GM23248 (cell line): ENCODE measurements at places on chromosomes 1 and 21.

DNA sequence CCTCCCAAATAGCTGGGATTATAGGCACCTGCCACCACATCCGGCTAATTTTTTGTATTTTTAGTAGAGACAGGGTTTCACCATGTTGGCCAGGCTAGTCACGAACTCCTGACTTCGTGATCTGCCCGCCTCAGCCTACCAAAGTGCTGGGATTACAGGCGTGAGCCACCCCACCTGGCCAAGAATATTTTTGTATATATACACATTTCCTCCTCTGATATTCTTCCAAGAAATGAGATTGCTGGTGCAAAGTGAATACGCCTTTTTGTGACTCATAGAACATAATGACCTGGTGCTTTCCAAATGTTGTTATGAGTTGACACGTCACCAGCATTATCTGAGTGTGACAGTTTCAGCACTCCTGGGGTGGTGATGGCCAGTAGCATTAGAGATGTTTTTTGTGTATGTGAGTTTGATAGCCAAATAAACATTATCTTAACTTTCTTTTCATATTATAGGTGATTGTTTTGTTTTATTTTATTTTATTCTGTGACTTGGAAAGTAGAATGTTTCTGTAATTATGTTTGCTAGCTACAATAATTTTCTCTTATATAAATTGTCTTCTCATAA, 54.9 kb downstream of the KCNK1 start:
- peak; percentile 89 for DNase-seq

GRCh38 chr1:248775441-248775840, 19.9 kb upstream of the LYPD8 start:
- DNase-seq = no peak

GRCh38 chr1:2372551-2373490, 18.5 kb downstream of the MORN1 start:
- DNase-seq = no peak

DNA sequence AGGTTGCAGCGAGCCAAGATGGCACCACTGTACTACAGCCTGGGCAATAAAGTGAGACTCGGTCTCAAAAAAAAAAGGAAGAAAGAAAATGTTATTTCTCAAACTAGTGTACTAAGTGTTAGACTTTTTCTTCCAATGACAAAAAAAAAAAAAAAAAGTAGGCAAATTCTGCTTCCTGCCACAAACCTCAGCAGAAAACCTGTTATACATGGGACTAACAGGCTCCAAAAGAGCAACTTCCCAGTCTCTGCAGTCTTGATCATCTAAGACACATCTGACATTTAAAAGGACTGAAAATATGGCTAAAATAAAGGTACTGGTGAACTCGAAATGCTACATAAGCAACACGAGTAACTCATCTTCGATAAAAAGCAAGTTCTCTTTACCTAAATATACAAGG, 59.6 kb downstream of the HSF2BP start:
- no peak for DNase-seq

GRCh38 chr1:12100071-12100470, 37.0 kb downstream of the TNFRSF8 start:
- no peak for DNase-seq

DNA sequence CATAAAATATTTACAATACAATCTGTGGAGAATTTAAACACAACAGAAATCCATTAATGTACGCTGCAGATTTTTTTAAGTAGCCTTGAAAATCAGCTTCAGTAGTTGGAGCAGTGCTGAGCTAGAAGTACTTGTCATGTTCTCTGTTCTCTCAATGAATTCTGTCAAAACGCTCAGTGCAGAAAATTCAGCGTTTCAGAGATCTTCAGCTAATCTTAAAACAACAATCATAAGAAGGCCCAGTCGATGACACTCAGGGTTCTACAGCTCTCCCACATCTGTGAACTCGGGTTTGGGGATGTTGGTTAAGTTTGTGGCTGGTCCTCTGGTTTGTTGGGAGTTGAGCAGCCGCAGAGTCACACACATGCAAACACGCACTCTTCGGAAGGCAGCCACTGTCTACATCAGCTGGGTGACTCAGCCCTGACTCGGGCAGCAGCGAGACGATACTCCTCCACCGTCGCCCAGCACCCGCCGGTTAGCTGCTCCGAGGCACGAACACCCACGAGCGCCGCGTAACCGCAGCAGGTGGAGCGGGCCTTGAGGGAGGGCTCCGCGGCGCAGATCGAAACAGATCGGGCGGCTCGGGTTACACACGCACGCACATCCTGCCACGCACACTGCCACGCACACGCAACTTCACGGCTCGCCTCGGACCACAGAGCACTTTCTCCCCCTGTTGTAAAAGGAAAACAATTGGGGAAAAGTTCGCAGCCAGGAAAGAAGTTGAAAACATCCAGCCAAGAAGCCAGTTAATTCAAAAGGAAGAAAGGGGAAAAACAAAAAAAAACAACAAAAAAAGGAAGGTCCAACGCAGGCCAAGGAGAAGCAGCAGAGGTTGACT, 161.2 kb downstream of the RUNX1 start:
- peak; percentile 99 for DNase-seq

DNA sequence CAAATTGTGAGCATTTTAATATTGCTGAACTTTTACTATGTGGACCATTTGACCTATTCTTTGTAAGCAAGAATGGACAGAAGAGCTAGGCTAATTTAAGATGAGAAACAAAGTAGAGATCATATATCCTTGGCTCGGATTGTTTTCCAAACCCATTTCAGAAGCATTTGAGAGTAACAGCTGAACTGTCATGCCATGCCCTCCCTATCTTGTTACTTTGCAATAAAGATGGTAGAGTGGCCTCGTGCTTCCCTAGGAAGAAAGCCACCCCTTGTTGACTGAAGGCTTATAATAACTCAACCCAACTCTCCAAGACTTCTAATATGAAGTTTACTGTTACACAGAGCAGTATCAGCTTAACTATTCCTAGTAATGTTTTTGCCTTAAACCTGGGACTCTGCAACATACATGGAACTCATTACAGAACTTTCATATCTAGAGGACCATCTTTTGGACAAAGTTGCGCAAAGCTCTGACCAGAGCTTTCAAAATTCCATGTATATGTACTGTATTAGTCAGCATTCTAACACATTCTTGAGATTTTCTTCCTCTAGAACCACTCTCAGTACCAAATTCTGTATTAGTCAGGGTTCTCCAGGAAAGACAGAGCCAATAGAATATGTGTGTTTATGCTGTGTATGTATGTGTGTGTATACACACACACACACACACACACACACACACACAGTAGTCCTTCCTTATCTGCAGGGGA, 68.7 kb downstream of the ADAMTS1 start:
- peak; percentile 73 for DNase-seq

DNA sequence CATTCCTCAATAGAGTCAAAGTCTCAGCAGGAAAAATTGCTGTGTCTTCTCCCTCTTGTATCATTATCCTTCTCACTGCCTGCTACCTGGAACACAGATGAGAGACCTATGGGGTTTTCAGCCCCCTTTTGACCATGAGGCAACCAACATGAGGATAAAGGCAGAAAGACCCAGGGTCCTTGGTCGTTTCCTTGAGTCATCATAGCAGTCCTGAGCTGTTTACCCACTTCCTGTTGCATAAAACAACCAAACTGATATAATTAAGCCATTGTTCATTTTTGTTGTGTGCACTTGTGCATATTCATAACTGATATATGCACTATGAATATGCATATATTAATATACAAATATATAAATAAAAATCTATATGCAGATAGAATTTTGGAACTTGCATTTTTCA, 188.3 kb upstream of the MAP1LC3C start:
- DNase-seq = no peak

DNA sequence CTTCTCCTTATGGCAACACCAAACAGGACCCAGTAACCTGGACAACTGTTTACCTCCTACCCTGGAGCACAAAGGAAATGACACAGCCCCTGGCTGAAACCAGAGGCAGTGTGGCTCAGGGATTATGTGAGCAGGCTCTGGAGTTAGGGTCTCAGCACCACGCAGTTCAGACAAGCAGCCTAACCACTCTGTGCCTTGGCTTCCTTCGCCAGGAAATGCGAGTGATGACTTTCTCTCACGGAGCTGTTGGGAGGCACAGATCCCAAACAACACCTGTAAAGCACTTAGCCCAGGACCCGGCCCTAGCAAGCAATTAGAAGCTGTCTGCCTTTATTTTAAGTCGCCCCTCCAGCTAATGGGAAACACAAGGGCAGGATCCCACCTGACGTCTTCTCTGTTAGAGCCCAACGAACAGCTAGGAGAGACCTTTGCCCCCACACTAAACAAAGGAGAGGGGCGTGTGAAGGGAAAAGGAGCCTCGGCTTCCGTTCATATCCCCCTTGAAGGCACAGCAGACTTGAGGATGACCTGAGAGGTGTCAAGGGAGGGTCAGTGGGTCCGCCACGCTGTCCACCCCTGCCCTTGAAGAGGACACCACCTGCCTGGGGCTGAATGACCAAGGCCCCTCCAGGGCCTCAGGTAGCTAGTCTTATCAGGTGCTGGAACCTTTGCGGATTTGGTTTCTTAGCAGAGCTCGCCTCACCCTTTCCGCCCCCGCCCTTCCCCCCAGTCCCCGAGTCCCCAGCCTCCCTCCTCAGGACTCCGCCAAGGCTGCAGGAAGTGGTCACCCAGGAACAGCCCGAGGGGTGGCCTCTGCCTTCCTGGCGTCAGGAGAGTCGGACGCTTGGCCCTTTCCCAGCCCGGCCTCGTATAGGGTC, 860 bp downstream of the TMEM63A start:
- peak; percentile 65 for DNase-seq

DNA sequence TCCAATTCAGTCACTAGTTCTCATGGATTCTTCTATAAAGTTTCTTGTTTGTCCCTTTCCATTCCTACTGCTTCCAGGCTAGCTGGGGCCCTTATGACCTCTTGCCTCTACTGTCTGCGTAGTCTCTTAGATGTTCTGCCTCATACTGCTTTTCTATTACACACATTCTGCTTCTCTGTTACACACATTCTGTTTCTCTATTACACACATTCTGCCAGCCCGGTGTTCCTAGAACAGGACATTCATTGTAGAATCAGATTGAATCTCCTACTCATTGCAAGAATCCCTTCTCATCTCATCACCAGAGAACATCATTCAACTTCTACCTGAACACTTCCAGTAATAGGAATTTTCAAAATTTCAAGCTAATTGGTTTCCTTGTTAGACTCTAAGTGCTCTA, 69.3 kb upstream of the QSOX1 start:
- no peak for DNase-seq

GRCh38 chr1:51877434-51878307, 856 bp downstream of the NRDC start:
- peak; percentile 73 for DNase-seq

DNA sequence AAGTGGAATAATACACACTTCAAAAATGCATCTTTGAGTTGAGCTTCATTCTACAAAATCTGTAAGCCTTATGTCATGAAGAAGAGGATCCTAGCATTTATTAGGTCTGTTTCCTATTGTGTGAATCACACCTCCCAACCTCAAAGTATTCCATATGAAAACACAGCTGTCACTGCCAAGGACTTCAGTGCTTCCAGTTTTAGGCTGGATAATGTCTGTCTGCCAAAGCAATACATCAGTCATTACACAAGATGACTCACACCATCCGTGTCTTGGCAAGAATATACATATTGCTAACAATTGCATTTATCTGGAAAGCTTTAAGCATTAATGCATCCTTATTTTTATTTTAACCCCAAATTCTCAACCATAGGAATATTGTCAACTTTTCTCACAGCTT, 125.7 kb upstream of the TMPRSS15 start:
- peak; percentile 0 for DNase-seq

DNA sequence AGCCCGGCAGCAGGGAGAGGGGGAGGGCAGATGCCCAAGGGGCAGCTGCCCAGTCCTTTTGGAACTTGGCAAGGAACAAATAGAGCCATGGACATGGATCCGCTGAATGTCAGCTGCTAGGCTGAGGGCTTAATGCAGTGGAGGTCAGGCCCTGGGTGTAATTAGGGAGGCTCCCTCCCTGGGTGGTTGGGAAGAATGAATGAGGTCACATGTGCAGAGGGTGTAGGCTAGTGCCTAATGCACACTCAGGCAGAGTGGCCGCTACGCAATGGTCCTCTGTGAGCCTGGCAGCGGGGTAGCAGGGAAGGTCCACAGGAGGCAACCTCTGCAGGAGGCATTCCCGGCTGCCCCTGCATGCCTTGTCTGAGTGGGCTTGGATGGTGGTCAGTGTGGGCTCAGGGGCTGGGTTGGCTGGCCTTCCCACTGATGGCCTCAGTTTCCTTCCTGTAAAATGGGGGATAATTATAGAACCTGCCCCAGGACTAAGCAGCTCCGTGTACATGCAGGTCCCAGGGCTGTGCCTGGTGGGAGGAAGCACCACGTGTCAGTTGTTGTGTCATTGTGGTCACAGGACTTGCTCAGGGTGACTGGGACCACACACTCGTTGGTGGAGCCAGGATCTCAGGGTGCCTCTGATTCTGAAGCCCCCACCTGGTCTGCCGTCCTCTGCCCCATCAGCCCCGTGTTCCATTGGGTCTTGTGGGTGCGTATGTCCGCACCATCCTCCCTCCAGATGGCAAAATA, 81.6 kb upstream of the ACTL8 start:
- peak; percentile 33 for DNase-seq

GRCh38 chr21:27466140-27466539, 499.3 kb upstream of the ADAMTS5 start:
- peak; percentile 5 for DNase-seq

GRCh38 chr1:42801832-42802473, 15.0 kb upstream of the ERMAP start:
- DNase-seq = peak; percentile 81

GRCh38 chr21:25903607-25904006, 168.8 kb downstream of the GABPA start:
- DNase-seq = no peak

- DNase-seq = peak; percentile 28
Measured at GRCh38 chr21:30044447-30045064, 104.8 kb upstream of the GRIK1 start.

DNA sequence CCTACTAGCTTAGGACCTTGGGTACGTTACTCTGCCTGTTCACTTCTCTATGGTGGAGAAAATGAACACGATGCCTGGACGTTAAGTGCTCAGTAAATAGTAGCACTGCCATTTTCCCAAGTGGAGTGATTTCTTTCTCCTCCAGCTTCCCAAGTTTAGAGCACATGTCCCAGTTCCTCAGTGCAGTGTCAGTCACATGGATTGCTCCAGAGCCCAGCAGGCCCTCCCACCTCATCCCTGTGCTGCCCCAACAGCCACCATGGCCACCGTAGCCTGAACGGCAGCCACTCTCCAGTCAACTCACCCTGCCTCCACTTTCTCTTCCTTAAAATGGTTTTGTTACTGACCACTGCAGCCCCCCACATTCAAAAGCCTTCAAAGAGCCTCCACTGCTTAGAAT, 8.5 kb downstream of the STMN1 start:
- no peak for DNase-seq
